ENCODE measurements at places on chromosomes 11 and 22.

- DNase-seq = no peak
Measured at GRCh38 chr22:20242393-20243175, 25.5 kb downstream of the RTN4R start.

- no peak for DNase-seq
Measured at GRCh38 chr11:12503039-12503484, 125.7 kb downstream of the PARVA start.

- DNase-seq = no peak
Measured at GRCh38 chr11:31834237-31834636, 23.1 kb upstream of the PAX6 start.

DNA sequence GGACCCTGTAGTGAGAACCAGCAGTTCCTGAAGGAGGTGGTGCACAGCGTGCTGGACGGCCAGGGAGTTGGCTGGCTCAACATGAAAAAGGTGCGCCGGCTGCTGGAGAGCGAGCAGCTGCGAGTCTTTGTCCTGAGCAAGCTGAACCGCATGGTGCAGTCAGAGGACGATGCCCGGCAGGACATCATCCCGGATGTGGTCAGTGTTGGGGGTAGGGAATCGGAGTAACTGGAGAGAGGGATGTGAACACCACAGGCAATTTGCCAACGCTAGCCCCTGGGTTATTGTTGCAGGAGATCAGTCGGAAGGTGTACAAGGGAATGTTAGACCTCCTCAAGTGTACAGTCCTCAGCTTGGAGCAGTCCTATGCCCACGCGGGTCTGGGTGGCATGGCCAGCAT, 19.9 kb downstream of the MADD start:
- DNase-seq = no peak

- no peak for DNase-seq
Measured at GRCh38 chr22:24337894-24338645, 67.4 kb downstream of the SPECC1L start.

DNA sequence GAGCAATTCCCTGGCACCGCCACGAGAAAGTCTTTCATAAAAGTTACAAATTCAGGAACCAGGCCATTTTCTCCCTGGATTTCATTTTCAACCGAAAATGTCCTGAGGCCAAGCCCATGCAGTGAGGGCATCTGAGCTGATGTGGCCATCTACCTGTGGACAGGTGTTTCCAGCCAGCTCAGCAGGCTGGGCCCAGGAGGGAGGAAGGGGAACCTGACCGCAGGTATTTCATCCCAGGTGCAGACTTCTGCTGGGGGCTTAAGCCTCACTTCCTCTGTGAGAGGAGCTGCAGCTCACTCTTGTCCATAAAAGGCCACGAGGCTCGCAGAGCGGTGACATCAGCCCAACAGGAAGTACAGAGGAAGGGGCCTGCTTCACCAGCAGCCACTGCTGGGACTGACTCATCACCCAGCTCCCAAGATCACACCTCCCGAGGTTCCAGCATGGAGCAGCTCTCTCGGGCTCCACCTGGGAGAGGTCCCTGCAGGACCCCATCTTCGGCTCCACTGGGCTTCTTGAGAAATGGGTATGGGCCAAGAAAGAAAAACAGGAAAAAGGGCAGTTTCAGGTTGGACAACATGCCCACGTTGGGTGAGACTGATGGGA, 56.4 kb downstream of the MYH9 start:
- DNase-seq = peak; percentile 88

- DNase-seq = no peak
Measured at GRCh38 chr11:69880826-69881445, 61.7 kb upstream of the FGF3 start.

DNA sequence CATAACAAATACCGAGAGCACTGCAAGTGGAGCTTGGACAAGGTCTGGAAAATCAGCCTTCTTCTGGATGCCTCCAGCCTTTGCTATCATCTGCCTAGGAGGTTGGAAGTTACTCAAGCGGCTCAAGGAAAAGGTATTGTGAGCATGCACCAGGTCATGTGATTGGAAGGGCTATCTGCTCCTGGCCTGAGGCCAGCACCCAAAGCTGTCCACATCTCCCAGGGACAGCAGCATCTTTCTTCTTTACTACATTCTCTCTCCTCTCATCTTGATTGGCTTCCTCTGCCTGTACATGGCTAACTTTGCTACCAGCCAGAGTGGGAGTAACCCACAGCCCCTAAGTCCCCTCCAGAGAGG, 44.2 kb upstream of the AMPD3 start:
- no peak for DNase-seq

DNA sequence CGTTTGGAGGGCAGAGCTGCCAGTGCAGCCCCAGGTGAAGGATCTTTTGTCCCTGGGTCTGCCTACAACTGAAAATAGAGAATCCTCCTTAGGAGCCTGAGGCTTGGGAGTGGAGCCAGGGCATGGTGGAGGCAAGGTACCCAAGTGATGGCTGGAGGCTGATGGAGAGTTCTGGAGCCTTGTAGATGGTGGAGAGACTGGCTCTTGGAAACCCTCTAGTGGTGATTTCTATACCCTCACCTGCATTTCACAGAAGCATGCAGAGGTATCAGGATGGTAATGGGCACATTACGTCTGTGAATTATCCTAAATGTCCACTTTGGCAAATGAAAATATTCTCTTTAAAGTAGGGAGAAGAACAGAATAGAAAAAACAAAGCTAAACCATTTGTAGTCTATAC, 44.4 kb downstream of the INSC start:
- peak; percentile 9 for DNase-seq

GRCh38 chr22:22825213-22825593, 62.4 kb upstream of the IGLL5 start:
- no peak for DNase-seq

DNA sequence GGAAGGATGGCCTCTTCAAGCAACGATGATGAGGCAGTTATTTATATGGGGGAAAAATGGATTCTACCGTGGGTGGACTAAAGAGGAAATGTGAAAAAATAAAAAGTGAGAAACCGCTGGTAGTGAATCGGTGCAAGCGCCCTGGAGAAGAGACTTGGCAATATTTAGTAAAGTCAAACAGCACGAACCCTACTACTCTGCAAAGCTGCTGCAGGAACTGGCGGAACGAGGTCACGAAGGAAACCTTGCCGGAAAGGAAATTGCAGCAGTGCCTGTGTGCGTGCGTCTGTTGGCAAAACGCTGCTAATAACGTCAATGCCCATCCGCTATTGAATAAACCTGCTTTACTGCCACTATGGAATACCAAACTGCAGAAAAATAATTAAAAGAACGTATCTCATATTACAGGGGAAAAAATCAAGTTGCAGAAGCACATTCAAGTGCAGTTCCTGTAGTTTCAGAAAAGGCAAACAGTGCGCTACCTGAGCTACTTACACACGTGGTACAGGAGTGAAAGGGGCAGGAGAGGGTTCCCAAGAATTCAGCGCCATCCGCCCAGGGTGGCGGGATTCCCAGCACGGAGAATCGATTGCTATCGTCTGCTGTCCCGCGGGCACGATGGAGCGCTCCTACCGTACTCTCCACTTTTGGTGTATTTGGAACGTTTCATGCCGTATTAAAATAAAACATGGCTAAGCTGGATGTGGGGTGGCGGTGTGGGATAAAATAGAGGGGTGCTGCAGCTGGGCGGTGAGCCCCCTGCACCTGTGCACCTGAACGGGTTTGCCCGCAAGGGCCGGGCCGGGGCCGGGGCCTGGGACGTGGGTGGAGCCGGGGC, 585 bp upstream of the NADSYN1 start:
- peak; percentile 92 for DNase-seq

- no peak for DNase-seq
Measured at GRCh38 chr22:44431256-44431655, 66.8 kb downstream of the RTL6 start.

- no peak for DNase-seq
Measured at GRCh38 chr11:117941163-117941707, 12.0 kb upstream of the TMPRSS13 start.

- DNase-seq = no peak
Measured at GRCh38 chr22:30029512-30029911, 50.8 kb upstream of the HORMAD2 start.

- DNase-seq = no peak
Measured at GRCh38 chr11:72037554-72038311, 39.0 kb downstream of the IL18BP start.

- peak; percentile 88 for DNase-seq
Measured at GRCh38 chr11:503179-503981, 3.7 kb downstream of the RNH1 start.

GRCh38 chr11:45413156-45413858, 127.2 kb upstream of the SYT13 start:
- DNase-seq = no peak

- no peak for DNase-seq
Measured at GRCh38 chr11:85301895-85302678, 325.1 kb downstream of the DLG2 start.

GRCh38 chr11:111944651-111945051, 7.5 kb downstream of the DIXDC1 start:
- no peak for DNase-seq

GRCh38 chr11:35035894-35036408, 103.0 kb upstream of the CD44 start:
- peak; percentile 80 for DNase-seq

DNA sequence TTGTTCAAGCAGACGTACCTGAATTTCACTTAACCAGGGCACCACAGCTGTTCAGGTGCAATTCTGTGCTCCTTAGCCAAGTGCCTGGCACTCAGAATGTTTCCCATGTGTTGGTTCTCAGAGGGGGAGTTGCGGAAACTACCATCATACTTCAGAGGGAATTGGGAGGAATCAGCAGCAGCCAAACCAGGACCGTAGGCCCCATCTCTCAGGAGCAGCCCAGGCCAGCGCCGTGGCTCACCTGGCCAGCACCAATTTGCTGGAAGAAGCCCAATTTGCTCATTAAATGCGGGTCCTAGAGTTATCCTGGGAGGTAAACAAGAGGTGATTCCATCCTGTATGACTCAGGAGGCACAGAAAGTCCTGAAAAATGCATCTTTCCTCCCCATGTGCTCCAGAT, 435.4 kb downstream of the BRD1 start:
- DNase-seq = no peak

DNA sequence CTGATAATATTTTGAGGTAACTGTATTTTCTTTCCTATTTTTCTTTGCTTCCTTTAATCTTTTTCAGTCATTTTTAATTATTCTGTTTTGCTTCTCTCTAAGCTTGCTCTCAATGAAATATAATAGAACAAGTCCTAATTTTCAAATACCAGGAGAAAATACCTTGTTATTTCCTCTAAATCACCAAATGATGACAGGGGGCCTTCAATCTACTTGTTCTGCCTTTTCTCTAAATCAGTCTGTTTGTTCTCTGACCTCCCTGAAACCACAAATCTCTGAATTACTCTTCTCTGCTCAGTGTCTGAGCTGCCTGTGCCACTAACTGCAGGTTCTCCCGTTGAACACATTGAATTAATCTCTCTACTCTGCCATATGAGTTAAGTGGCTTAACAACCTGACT, 286.2 kb downstream of the C11orf87 start:
- DNase-seq = no peak

DNA sequence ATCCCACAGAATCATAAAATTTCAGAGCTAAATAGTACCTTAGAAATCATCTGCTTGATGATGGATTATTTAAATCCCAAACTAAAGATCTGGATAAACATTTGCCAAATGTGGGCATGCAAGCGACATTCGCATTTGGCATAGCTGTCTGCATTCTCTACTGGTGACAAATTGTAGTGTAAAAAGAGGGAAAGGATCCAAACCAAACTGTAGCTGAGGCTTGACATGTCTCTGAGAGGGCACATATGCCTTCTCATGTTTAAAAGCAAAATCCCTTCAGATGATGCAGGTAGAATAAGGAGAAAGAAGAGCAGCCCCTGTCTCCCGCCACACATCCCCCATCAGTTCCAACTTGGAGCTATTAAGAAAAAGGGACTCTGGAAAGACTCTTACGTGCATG, 257.5 kb upstream of the MTNR1B start:
- DNase-seq = no peak

GRCh38 chr22:24390576-24390975, 36.8 kb upstream of the ADORA2A start:
- DNase-seq = no peak

GRCh38 chr22:36411589-36412258, 24.0 kb upstream of the MYH9 start:
- DNase-seq = no peak

GRCh38 chr11:86277741-86278140, 24.3 kb upstream of the HIKESHI start:
- no peak for DNase-seq

GRCh38 chr11:76700177-76701100, 29.9 kb upstream of the LRRC32 start:
- DNase-seq = peak; percentile 99

DNA sequence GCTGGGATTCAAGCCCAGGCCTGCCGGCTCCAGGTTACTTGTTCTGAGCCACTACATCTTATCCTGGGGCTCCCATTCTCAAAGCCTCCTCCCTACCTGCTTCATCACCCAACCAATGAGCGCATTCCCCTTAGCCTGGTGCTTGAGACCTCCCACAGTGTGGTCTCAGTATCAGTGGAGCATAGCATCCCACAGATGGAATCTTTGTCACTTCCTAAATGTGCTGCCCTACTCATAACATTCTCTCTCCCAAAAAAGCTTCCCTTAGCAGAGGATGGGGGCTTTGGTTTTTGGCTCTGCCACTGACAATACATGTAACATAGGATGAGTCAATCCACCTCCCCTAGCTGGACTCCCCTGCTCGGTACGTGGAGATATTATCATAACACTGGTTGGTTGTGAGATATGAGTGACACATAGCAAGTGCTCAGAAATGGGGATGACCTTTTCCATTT, 28.8 kb downstream of the TEAD1 start:
- no peak for DNase-seq

- no peak for DNase-seq
Measured at GRCh38 chr11:8601376-8602133, 7.5 kb upstream of the STK33 start.

GRCh38 chr22:35065796-35066218, at the start of gene ISX:
ISX (plus strand) TSS chr22:35066158; CDS start chr22:35067088, 930 bp downstream.
- no peak for DNase-seq

- no peak for DNase-seq
Measured at GRCh38 chr11:17579451-17579850, 32.4 kb downstream of the OTOG start.

- peak; percentile 66 for DNase-seq
Measured at GRCh38 chr11:68469642-68470041, 9.1 kb downstream of the PPP6R3 start.

- no peak for DNase-seq
Measured at GRCh38 chr11:12792018-12792417, 117.8 kb downstream of the TEAD1 start.

GRCh38 chr11:2306452-2306823, 4.6 kb downstream of the TSPAN32 start:
- DNase-seq = no peak

DNA sequence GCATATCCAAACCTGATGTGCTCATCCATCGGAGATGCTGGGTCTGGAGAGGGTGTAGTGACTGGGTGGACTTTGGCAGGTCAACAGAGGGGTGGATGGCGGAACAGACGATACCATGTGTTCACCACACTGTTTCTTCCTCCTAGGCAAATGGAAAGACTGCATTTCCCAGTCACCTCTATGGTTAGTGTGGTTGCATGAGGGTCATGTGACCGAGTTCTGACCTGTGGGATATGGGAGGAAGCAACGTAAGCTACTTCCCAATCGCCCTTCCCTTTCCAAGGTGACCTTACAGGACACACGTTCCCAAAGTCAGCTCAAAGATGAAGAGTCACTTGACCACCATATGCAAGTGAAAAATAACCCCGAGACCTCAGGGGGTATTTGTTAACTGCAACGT, 27.7 kb downstream of the TSPAN32 start:
- no peak for DNase-seq

- peak; percentile 27 for DNase-seq
Measured at GRCh38 chr22:29879753-29880152, 3.2 kb upstream of the MTMR3 start.

GRCh38 chr22:22933807-22934542, 46.4 kb downstream of the IGLL5 start:
- no peak for DNase-seq

Data from OCI-M1 (cell line).